ENCODE measurements at places on chromosomes 7 and 10.

GRCh38 chr10:14172336-14172950 lies 158.3 kb downstream of the FRMD4A start:
- DNase-seq, result no peak

DNA sequence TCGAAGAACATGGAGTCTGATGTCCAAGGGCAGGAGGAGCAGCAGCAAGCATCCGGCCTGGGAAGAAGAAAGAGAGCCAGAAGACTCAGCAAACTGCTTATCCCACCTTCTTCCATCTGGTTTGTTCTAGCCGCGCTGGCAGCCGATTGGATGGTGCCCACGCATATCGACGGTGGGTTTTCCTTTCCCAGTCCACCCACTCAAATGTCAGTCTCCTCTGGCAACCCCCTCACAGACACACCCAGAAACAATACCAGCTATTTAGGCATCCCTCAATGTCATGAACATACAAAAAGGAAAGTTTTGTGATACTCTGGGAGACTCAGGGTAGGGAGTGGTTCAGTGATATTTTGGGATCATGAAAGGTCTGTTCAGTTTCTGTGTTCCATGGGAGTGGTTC lies 139.6 kb downstream of the LYZL1 start:
- no peak for DNase-seq

GRCh38 chr10:54613162-54613561 lies 187.9 kb downstream of the PCDH15 start:
- no peak for DNase-seq

DNA sequence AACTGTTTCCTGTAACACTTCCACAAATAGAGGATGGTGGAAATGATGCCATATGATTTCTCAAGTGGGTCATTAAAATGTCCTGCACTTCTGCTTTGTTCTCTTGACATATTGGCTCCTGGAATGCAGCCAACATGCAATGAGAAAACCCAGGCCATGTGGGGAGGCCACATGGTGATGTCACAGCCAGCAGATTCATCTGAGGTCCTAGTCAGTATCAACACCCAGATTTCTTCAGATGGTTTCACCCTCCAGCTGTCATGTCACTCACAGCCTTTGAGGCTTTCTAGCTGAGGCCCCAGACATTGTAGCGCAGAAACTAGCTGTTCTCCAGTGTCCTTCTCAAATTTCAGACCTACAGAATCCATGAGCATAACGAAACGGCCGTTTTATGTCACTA lies 102.3 kb upstream of the NUPR2 start:
- DNase-seq, result no peak

DNA sequence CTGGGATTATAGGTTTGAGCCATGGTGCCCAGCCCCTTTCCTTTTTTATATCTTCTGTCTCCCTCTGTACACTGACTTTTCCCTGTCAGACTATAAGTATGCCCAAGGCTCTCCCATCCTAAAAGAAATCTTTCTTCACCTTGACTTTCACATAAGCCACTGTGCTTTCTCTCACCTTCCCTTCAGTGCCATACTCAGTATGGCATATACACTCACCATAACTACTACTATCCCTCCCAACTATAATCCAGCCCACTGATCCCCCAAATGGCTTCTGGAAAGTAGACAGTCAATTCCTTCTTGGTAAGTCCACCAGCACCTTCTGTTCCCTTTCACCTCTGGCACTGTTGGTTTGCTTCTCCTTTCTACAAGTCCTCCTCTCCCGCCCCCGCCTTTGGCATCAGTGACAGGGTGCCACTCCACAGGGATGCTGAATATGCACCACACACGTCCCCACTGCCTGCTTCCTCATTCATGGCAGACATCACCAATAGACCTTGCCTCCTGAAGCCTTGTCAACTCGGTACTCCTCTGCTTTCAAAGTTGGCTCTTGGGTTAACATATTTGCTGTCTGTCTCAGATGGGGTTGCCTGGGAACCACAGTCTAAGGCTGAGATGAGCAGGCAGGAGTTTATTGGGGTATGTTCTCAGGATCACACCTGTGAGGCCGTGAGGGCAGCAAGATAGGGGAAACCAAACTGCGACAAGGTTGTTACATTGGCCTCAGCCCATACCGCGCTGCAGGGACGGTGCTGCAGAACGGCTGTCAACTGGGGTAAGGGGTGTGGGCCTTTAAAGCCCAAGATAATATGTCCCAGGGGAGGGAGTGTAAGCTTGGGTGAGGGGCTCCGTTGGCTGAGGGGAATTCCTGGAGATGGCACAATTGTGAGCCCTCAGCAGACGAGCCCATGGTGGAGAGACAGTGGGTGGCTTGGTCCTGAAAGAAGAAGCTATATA lies 7.2 kb upstream of the PSAP start:
- no peak for DNase-seq

- no peak for DNase-seq
Observed at GRCh38 chr7:65980478-65981250, 1.3 kb downstream of the GUSB start.

GRCh38 chr10:5575482-5576153 lies 50.9 kb downstream of the CALML3 start:
- no peak for DNase-seq

DNA sequence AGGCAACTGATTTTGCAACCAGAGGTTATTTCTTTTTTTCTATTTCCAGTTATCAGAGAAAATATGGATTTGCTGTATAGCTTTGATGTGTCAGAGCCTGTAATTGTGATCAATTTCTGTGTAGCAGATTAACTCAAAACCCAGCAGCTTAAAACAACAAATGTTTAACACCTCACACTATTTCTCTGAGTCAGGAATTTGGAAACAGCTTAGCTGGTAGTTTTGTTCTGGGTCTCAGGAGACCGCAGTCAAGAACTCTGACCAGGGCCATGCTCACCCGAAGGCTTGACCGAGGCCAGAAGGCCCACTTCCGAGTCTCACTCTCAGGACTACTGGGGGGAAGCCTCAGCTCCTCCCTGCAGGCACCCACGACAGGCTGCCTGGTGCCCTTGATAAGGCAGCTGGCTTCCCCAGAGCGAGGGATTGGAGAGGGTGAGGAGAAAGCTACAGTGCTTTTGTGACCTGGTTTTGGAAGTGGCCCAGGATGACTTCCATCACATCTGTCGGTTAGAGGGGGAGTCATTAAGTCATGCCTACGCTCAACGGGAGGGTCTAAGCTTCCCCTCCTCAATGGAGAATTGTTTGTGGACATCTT lies 105.7 kb upstream of the SHH start:
- no peak for DNase-seq

- no peak for DNase-seq
Observed at GRCh38 chr7:129567377-129567776, 44.1 kb upstream of the NRF1 start.

- DNase-seq, result no peak
Observed at GRCh38 chr7:92589056-92589455, 1.1 kb downstream of the FAM133B start.

DNA sequence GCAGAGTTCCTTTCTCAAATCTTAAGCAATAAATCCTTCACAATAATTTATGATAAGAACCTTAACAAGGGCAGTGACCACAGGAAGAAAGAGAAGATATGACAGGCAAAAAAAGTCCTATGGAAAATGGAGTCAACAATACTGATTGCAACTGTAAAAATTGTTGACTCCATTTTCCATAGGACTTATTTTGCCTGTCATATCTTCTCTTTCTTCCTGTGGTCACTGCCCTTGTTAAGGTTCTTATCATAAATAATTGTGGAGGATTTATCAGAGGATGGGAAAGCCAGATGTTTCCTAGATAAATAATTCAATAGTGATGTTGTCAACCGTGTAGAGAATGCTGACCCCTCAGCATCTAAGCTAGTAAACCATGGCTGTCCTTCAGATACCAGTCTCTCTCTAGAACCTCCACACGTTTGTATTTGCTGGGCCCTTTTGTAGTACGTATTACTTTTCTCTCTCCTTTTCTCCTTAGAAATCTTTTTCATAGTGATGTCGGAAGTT lies 172.6 kb upstream of the BET1 start:
- no peak for DNase-seq

DNA sequence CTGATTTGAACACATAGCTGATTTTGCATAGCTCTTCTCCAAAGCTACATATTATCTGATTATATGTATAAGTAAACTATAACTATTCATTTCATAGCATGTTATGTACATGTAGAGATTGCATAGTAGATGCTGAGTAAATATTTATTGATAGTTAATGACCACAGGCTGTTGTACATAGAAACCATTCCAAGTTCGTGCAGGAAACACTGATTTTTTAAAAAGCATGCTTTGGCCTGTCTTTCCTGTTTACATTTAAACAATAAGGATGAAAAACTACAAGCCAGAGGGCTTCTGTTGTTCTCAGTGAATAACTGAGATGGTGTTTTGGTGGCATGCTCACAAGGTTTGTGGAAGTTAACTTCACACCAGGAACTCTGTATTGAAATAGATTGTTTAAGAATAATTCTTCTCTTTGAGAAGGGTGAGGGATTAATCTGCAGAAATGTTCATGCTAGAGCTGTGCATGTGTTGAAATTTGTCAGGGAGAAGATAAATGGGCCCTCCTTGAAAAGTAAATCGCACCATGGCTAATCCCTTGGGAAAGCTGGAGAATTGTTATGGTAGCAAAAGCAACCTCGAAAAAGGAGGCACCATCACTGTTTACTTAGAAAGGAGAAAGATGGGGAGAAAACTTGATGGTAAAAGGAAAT lies 120.2 kb upstream of the SP8 start:
- DNase-seq, result no peak

GRCh38 chr7:16095171-16095950 lies 326.0 kb downstream of the CRPPA start:
- no peak for DNase-seq

GRCh38 chr7:4959306-4959705 lies 319 bp upstream of the MMD2 start:
- no peak for DNase-seq

DNA sequence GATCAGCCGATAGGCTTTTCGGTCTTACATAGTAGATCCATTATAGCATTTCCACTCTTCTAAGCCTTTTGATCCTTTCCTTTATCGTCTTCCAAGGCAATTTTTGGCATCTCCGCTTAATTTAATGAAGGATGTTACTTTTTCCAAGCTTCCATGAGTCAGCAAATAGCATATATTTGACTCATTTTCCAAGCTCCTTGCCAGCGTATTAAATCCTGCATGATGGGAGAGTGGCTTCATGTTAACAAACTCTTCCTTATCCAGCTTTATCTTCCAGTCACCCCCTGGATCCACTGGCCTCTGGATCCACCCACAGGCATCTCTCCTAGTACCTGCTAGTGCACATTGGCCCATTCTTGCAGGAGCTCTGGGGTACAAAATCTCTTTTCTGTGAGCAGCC lies 13.0 kb downstream of the OR9A2 start:
- DNase-seq, result no peak

GRCh38 chr10:11282156-11282555 lies 264.5 kb downstream of the CELF2 start:
- no peak for DNase-seq

GRCh38 chr7:157386979-157387800 lies 50.4 kb downstream of the DNAJB6 start:
- peak; percentile 71 for DNase-seq

- DNase-seq, result no peak
Observed at GRCh38 chr10:107814865-107815487, 650.5 kb upstream of the SORCS1 start.

- peak; percentile 58 for DNase-seq
Observed at GRCh38 chr10:68406815-68407548, at the start of gene RUFY2. TSS of gene RUFY2 (minus strand) at chr10:68407277. CDS start at chr10:68407189, 88 bp downstream.

DNA sequence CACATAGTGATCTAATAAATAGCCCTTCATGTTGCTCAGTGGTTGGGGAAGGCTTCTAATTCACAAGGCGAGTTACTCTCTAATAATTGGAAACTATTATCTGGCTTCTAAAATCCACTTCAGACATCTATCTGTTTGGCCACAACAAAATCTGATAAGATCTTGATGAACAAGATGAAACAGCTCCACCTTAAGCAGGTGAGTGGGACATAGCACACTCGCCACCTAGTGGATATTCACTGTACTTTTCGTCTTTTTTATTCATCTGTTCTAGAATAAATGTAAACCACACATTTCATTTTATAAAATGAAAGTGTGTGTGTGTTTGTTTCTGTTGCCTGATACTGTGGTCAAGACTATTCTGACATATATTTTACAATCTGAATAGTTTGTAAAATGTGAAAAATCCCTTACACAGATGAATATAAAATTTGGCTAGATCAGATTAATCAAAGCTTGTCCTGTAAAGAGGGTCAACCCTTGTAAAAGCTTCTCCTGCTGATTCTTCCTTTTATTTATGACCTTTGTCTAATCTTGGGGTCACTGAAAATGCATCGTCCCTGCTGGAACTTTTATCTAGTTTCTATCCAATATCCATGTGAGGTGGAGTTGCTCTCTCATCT lies 26.5 kb upstream of the CNTNAP2 start:
- DNase-seq, result no peak

DNA sequence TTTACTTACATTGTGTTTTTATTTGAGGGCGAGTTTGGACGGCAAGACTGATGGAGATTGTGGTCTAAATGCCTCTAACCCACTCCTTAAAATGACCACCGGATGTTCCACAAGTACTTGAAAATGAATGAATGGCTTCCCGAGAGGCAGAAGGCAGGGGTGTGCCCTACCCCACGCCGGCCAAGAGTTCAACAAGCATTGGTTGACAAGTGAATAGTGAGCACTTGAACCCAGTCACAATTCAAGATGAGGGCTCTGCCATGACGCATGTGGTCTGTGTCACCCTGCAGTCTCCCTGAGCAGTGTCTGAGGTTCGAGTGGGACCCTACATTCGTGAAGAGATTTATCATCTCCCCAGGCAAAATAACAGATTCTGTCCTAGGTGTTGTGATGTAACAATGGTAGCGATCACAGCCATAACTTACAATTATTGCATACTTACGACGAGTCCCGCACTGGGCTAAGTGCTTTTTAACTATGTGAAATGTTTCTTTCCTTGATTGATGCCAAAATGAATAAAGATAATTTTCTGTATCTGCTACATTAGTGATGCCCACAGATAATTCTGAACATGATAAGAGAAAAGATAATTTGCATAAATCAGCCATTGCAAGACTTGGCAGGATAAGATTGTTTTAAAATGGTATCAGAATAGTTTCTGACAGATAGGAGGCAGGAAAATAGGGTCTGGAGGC lies 305.4 kb downstream of the WDR37 start:
- DNase-seq, result no peak

DNA sequence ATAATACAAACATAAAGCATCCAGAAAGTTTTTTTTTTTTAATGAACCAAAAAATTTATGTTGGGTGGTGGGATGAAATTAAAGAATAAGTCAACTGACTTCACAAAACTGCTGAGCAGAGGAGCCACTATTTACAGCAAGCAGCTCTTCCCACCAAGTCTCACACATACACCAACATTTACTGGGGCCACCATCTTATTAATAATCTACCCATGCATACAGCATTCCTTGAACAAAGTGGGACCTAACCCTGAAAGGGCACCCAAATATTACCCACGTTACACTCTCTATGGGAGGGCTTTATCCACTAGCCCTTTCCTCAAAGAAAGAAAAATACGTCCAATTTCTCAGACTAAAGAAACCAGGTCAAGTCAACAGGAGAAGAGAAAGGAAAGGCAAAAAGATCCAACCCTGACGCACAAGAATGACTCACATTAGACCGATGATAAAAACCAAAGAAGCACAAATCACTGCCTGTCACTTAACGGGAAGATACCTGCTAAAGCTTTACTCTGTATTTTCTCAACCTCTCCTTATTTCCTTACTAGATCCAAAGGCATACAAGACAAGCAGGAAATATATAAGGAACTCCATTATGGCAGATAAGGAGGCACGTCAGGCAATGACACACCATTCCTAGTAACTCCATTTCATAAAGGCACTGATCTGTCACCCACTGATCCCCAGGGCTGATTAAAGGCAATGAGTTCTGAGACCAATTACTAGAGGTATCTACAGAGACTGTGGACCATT lies 141.8 kb upstream of the ASAH2 start:
- no peak for DNase-seq

GRCh38 chr10:1602037-1602484 lies 135.3 kb downstream of the ADARB2 start:
- no peak for DNase-seq

- no peak for DNase-seq
Observed at GRCh38 chr10:27356738-27357137, 116.1 kb upstream of the ACBD5 start.

Measured in stimulated activated CD8-positive, alpha-beta memory T cell treated with anti-CD3 and anti-CD28 coated beads, Interleukin-2, amount 100 ng/mL, for 1 hour (primary cell).